ENCODE measurements at places on chromosomes 12 and 14.

DNA sequence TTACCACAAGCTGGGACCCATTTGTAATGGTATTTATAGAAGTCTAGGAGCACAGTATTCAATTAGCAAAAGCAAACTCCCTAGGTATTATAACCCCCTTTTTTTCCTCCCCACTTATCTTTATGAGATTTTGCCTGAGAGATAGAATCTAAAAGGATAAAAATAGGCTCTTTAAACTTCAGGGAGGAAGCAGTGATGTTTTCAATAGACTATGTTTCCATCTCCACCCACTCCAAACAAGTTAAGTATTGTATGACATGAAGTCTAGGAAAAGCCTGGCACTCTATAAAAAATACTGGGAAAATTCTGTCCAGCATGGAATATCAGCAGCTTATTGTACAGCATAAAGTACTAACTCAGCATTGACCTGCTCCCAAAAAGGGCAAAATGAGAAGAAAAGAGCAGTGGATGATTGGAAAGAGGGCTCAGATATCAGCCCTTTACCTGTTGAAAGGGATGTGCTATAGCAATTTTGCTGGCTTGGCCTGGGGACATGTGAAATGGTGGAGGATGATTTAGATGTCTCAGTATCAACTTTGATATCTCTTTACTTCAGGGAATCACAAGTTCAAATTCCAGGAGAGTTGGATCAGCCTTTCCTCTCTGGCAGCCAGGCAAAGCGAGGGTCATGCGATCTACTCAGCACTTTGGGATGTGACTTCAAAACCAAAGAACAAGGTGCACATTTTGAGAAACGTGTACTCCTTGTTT, 72.4 kb downstream of the IGF1 start:
- DNase-seq, result no peak

DNA sequence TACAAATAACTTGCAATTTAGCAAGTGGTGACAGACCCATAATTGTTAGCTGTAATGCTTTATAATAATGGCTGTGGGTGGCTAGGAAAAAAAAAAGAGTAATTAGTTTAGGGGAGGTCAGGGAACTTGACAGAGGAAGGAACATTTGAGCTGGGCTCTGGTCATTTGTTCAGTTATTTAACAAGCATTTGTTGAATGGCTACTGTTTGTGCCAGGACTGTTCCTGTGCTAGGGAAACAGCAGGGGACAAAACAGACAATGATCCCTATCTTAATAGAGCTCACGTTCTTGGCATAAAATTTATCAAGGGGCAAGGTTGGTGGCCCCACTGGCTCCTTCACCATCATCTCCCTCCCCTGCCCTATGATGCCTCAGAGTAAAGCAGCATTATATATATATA, 18.5 kb downstream of the CHST11 start:
- no peak for DNase-seq

GRCh38 chr14:71534506-71534905, 397.7 kb upstream of the RGS6 start:
- no peak for DNase-seq

DNA sequence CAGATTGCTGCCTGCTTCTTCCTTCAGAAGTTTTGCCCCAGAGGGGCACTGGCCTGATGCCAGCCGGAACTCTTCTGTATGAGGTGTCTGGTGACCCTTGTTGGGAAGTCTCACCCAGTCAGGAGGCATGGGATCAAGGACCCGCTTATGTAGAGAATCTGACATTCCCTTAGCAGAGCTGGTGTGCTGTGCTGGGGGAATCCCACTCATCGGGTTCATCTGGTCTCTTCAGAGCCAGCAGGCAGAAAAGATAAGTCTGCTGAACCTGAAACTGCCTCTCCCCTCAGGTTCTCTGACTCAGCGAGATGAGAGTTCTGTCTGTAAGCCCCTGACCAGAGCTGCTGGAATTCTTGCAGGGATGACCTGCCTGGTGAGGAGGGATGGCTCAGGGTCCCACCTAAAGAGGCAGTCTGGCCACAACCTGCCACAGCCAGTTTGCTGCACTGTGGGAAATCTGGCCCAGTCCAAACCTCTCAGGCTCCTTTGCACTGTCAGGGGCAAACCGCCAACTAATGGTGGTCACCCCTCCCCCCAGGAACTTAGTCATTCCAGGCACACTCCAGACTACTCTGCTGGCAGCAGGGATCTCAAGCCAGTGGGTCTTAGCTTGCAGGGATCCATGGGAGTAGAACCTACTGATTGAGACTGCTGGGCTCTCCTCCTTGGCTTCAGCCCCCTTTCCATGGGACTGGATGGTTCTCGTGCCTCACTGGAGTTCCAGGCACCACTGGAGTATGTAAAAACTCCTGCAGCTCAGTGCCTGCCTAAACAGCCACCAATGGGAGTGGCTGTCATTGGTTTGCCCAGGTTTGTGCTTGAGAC, 4.1 kb downstream of the CLEC2D start:
- DNase-seq, result peak; percentile 34

DNA sequence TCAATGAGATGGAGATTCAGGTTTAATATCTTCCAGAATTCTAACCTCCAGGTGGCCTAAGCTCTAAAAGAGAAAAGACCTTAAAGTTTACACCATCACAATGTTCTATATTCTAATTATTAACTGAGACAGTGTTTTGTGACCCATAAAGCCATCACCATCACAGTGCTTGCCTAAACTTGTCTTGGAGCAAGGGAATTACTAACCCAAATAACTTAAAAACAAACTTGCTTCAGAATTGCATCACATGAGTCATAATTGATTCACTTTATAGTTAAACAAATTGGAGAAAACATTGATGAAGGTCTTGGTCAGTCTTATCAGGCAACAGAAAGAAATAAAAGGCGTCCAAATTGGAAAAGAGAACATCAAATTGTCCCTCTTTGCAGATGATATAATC, 54.5 kb upstream of the ALG10 start:
- DNase-seq, result no peak

- no peak for DNase-seq
Observed at GRCh38 chr12:89529738-89530137, 3.9 kb upstream of the POC1B start.
